NCI-H460 (cell line): ENCODE measurements at places on chromosomes 13 and 19. TPM values are rescaled to one million over a fixed set of nuclear protein-coding genes. Genes with fewer than 3 reads are reported as not detected.

The CGB3 gene
- not detected in 2 replicates for total RNA-seq

The RAD23A gene
- 165 and 189 TPM in 2 replicates for total RNA-seq

The EBPL gene
- 93.2 and 136 TPM in 2 replicates for total RNA-seq

The NTN5 gene
- total RNA-seq: not detected in 2 replicates

The LILRB1 gene
- not detected in 2 replicates for total RNA-seq

The CYP4F2 gene
- not detected in 2 replicates for total RNA-seq

The BRSK1 gene
- 3.8 and 5.7 TPM in 2 replicates for total RNA-seq

The CYP2S1 gene
- 0.22 TPM in 1 of 2 replicates, not detected in the other for total RNA-seq

The AXL gene
- 27.7 and 29.8 TPM in 2 replicates for total RNA-seq

The FCER2 gene
- not detected in 2 replicates for total RNA-seq

The KLC3 gene
- total RNA-seq: 0.87 and 1.0 TPM in 2 replicates

The CNN1 gene
- not detected in 2 replicates for total RNA-seq

The ZMYM2 gene
- total RNA-seq: 56.5 and 61.1 TPM in 2 replicates

The IFNL1 gene
- total RNA-seq: not detected in 2 replicates

The LRRC4B gene
- 0.09 and 0.25 TPM in 2 replicates for total RNA-seq

The SYNGR4 gene
- 0.17 TPM in 1 of 2 replicates, not detected in the other for total RNA-seq

The ADGRE1 gene
- total RNA-seq: not detected in 2 replicates

The CALR gene
- total RNA-seq: 378 and 410 TPM in 2 replicates

The ZNF528 gene
- total RNA-seq: 5.2 and 6.6 TPM in 2 replicates

The VSTM2B gene
- total RNA-seq: not detected in 2 replicates

The IGFL2 gene
- total RNA-seq: not detected in 2 replicates

The MYPOP gene
- total RNA-seq: 1.2 and 2.7 TPM in 2 replicates

The NTF4 gene
- total RNA-seq: not detected in 2 replicates

The OR10H1 gene
- total RNA-seq: not detected in 2 replicates

The SHD gene
- not detected in 2 replicates for total RNA-seq

The GPR42 gene
- total RNA-seq: not detected in 2 replicates

The SGCG gene
- total RNA-seq: 0.10 and 0.29 TPM in 2 replicates

The FPR2 gene
- total RNA-seq: not detected in 2 replicates

The PDX1 gene
- total RNA-seq: 0.12 TPM in 1 of 2 replicates, not detected in the other

The UBE2S gene
- total RNA-seq: 369 and 378 TPM in 2 replicates

The GNG8 gene
- total RNA-seq: not detected in 2 replicates

The CYP4F11 gene
- total RNA-seq: 108 and 123 TPM in 2 replicates
